ENCODE measurements at places on chromosomes 1 and 21.
A peak's percentile ranks its signal among the peaks of the same experiment; 100 is the strongest.

DNA sequence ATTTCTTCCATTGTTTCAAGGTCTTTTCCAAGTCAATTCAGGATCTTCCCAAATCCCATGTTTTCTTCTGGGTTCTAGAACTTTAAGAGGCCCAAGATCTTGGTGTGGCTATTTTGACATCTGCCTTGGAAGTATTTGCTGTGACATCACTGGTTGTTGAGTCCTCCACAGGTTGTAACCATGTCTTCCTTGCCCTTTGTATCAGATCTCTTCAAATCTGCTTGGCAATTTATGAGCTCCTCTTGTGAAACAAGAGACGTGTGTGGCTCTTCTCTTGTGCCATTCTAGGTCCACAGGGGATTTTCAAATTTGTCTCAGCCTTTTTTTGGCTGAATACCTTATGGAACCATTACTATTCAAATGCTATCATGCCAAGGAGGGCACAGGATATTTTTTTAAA lies 60.3 kb upstream of the KCNK2 start:
- DNase-seq, result no peak

GRCh38 chr1:217018648-217019047 lies 295.4 kb upstream of the ESRRG start:
- no peak for DNase-seq

- no peak for DNase-seq
These were observed 459.7 kb downstream of the KIF26B start for GRCh38 chr1:245614476-245614875.

DNA sequence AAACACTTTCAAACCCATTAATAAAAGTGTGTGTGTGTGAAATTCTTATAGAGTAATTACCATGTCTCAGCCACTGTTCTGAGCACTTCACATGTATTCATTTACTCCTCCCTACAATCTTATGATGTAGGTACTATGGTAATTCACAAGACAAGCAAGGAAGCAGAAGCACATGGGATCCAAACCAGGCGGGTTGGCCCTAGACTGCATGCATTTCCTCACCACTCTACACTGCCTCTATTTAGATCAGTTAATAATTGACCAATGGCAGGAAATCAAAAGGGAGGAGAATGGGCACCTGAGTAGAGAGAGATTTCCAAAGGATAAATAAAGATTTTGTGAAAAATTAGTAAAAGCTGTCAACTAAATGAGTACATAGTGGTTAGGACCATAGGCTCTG lies 15.7 kb downstream of the MAP3K21 start:
- no peak for DNase-seq

DNA sequence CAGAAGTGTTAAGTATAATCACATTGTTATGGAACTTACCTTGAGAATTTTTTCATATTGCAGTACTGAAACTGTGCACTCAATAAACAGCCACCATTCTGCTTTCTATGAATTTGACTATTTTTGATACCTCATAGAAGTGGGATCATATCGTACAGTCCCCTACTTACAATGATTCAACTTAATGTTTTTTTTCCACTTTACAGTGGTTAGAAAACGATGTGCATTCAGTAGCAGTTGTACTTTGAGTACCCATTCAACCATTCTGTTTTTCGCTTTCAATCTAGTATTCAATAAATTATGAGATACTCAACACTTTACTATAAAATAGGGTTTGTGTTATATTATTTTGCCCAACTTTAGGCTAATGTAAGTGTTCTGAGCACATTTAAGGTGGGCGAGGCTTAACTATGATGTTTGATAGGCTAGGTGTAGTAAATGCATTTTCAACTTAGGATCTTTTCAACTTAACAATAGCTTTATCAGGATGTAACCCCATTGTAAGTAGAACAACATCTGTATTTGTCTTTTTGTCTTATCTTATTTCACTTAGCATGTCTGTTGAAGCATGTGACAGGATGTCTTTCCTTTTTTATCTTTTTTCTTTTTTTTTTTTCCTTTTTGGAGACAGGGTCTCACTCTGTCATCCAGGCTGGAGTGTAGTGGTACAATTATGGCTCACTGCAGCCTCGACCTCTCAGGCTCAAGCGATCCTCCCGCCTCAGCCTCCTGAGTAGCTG lies 42.4 kb upstream of the KCNQ4 start:
- DNase-seq, result no peak

GRCh38 chr1:22105611-22106207 lies 37.2 kb downstream of the WNT4 start:
- DNase-seq, result peak; percentile 33

DNA sequence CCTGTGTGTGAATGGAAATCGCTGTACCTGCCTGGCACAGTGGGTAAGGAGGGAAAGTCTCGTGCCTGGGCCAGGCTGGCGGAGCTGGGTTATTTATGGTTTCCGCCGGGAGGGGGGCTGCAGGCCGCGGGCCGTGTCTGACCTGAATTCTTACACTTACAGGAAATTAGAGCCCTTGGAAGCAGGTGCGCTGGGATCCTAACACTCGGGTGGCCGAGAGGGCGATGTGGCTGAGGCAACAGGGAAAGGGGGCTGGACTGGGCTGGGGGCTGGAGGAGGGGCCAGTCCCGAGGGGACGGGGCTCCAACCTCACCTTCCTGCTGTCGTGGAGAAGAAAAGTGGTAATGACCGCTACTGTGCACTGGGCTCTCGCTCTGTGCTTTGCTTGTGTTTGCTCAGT lies 109.4 kb upstream of the WNT4 start:
- DNase-seq, result no peak

DNA sequence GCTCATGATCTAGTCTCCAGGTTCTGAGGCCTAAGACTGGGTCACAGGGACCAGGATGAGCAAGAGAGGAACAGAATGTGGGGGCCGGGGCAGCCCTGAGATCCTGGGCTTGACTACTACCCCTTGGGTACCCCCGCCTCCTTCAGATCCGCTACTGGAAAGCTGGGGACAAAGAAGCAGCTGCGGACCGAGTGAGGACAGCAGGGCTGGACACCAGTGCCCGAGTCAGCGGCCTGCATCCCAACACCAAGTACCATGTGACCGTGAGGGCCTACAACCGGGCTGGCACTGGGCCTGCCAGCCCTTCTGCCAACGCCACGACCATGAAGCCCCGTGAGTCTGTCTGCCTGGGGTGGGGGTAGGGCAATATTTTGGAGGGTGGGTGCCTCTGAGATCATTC lies 12.5 kb downstream of the TMEM81 start:
- no peak for DNase-seq

- no peak for DNase-seq
These were observed 4.5 kb upstream of the COL16A1 start for GRCh38 chr1:31708324-31708723.

DNA sequence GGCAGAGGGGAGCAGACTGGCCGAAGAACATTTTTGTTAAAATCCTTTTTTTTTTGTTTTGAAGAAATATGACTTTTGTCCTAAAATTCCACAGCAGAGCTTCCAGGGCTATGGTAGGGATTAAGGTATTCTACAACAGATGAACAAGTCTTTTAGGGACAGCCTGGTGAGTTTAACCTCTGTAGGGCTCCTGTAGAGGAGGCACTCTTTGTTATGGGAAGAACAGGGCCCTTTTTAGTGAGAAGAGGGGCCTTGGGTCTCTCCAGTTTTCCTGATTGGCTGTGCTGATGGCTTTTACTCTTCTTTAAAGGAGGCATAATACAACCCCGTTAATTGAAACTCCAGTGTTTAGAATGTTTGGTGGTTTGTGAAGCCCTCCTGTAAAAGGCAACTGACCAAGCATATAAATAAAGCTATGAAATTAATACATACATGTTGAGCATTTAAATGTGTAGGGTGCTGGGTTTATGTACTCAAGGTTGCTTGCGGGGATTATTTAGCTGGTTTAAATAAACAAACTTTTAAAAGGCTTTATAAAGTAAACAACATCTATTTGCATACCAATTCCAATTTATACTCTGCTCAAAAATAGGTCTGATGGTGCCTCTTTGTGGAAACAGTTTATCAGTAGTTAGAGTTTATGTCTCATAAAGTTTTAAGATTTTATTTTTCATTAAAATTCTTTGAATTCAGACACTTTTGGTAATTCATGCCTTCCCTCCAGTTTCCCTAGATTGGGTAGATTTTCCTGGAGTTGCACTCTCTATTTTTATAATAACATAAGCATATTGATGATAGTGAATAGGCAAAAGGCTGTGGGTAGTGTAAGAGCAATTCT lies 46.5 kb downstream of the PBX1 start:
- no peak for DNase-seq

DNA sequence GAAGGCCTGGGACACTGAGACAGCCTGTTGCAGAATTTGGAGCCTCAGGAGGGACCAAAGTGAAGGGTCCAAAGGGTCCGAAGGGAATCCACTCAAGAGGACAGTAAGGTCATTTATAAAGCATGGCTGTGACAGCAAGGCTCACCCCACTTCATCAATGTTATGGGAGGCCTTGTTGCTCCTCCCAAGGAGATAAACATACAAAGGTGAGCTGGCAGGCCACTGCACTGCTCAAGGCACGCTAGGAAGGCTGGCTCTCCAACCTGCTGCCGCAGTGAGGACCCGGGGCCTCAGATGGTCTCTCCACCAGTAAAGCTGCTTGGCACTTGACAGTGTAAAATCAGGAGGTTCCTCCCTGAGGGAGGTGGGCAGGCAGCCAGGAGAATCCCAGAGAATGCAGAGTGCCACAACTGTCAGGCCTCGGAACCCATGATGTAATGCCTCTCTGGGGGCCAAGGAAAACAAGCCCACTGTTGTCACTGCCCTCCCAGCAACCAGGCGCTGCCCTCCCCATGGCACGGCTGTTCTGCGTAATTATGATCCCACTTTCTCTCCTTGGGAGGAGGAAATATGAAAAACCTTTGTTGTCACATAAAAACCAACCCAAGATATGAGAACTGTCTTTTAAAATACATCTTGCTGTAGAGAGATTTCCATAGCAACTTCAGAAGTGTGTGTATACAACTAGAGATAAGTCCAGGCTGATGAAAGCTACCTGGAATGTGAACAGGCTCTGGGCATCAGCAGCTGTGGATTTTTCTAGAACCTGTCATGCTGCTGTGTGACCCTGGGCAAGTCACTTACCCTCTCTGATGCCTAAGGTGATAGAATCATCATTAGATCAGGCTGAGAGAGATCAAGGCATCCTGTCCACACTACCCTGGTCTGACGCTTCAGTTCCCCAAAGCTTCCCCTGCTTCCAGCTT lies 102.5 kb downstream of the KCNN3 start:
- DNase-seq, result no peak

DNA sequence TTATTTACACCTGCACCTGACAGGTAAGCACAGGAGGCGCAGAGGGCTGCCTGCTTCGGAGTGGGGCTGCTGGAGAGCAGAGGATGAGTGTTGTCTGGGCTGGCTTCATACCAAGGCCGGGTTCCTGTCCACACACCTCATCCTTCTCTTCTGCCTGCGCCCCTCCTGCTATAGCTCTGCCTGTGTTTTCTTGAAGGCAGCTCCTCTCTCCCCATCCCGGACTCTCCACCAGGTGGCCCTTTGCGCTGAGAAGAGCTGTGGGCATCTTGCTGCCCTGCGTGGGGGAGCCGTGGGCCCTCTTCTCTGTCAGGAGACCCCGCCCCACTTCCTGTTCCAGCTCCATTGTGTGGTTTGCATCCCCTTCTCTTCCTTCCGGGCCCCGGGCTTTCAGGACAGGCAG lies 35.0 kb downstream of the ARHGEF10L start:
- no peak for DNase-seq

GRCh38 chr1:11100149-11100493 lies 452 bp upstream of the EXOSC10 start:
- DNase-seq, result no peak

- peak; percentile 59 for DNase-seq
These were observed 582 bp downstream of the SLC37A1 start for GRCh38 chr21:42513985-42514882.

DNA sequence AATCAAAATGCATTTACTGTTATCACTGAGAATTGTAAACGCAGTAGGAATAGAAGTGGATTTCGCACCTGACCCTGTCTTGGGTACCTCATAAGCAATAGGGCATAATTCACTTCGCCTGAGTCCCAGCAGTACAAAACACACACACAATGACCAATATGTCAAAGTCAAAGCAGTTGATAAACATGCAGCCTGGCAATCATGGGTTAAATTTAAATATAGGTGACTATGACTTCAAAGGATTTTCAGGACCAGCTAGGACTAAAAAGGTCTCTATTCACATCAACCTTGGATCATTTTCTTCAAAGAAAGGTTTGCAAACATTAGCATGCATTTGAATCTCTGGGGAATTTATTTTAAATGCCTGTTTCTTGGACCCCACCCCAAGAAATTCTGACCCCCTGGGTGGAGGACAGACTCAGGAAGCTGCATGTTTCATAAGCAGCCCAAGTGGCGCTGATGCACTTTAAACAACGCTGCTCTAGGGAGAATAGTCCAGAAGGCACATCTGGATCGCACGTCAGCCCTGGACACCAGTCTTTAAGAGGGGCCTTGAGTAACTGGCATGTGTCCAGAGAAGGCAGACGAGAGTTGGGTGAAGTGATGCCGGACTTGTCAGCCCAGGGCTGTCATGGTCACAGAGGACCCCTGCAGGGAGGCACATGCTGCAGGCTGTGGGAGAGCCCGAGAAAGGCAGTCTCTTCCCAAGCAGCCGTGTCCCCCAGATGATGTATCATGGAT lies 55.7 kb upstream of the EFHD2 start:
- no peak for DNase-seq

- DNase-seq, result no peak
These were observed 24.0 kb upstream of the CPT2 start for GRCh38 chr1:53172426-53173128.

GRCh38 chr1:156112276-156113137 lies 2.0 kb upstream of the LMNA start:
- no peak for DNase-seq
